ENCODE measurements at places on chromosomes 12 and 14.

DNA sequence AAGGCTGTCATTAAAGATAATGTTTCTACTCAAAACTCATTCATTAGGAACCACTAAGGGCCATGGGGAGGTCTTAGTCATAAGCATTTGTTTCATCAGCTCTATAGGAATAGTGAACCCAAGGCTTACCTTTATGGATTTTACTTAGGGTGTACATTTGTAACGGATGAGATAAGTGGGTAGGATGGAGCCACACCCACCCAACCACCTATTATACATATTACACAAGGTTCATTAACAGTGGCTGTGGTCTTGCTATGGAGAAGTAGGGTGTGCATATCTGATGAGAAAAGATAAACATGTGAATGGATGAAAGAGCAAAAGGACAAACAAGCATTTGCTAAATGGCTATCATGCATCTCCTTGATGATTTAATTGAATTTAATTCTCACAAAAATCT is 39.6 kb upstream of the ITPR2 start:
- DNase-seq, result no peak

GRCh38 chr12:108831309-108831991 is 25.9 kb downstream of the SSH1 start:
- DNase-seq, result no peak

- DNase-seq, result no peak
Observed at GRCh38 chr12:101604132-101604531, 9.4 kb downstream of the MYBPC1 start.

- DNase-seq, result no peak
Observed at GRCh38 chr14:105855246-105855892, 329.0 kb downstream of the TMEM121 start.

DNA sequence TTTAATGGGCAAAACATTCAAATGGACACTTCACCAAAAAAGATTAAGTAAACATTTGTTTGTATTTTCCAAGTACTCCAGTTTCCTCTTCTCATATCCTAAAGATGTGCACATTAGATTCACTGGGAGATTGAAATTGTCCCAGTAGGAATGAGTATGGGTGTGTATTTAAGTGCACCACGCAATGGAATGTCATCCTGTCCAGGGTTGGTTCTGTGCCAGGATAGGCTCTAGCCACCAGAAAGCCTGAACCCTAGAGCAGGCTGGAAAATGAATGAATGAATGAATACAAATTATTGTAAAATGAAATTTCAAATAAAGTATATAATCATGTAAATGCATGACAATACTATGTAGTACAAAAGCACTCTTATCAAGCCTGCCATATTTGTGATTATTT is 14.0 kb downstream of the CEP83 start:
- DNase-seq, result no peak

GRCh38 chr14:20493634-20494033 is 11.7 kb upstream of the RNASE10 start:
- no peak for DNase-seq

GRCh38 chr14:74616507-74616906 is 4.5 kb upstream of the LTBP2 start:
- no peak for DNase-seq

DNA sequence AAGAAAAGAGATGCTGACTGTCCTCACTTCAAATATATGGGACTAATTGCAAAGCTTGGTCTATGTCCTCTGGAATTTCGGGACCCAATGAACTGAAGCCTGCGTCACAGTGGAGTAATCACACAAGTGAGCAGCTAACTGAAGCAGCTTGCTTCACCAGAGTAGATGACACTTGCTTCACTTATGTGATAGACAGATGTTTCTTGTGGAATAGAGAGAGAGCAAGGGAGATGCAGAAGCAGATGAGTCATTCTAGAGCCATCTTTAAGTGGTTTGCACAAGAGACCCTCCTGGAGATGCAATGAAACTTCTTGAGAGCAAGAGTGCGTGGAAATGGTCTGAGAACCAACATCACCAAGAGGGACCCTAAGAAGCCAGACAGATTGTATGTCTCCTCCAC is 1537.1 kb upstream of the FLRT2 start:
- DNase-seq, result no peak

- DNase-seq, result peak; percentile 86
Observed at GRCh38 chr12:121799842-121800693, 3.7 kb upstream of the SETD1B start.

GRCh38 chr12:2533036-2533435 is 261.7 kb upstream of the FKBP4 start:
- no peak for DNase-seq

GRCh38 chr12:76311796-76312195 is 36.4 kb downstream of the BBS10 start:
- no peak for DNase-seq

GRCh38 chr14:80982711-80983110 is 27.3 kb downstream of the TSHR start:
- no peak for DNase-seq

- DNase-seq, result no peak
Observed at GRCh38 chr12:50174971-50175715, 8.0 kb upstream of the CERS5 start.

DNA sequence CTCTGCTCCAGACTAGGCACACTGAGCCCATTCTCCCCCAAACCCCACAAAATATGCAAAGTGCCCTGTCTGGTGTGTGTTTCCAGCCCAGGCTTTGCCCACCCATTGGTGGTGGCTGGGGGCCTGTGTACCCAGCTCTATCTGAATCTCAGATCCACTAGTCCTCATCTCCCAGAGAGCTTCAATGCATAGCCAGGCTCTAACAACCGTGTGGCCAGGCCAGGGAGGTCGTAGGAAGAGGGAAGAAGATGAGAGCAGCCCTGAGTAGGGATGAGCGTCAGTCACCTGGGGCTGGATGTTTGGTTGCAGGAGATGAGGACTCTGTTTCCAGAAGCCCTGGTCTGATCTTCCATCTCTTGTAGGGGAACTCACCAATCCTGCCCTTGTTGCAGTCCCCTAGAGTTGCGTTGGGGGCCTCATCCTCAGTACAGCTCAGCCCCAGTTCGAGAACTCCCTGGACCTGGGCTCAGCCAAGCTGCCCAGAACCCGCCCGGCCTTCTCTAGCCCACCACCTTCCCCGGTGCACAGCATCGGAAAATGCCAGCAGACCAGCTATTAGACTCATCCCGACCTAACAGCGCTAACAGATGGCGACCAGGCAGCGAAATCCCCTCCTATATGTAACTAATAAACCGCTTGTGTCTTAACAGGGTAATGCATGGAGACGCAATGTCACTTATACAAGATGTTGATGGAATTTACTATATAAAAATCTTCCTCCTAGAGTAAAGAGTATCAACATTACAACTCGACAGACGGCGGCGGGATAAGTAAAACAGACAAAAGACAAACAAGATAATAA is 3.2 kb upstream of the LHX5 start:
- no peak for DNase-seq

- DNase-seq, result no peak
Observed at GRCh38 chr14:47346849-47347248, 328.6 kb downstream of the MDGA2 start.

GRCh38 chr12:52584156-52584682 is 10.6 kb upstream of the KRT74 start:
- DNase-seq, result no peak

DNA sequence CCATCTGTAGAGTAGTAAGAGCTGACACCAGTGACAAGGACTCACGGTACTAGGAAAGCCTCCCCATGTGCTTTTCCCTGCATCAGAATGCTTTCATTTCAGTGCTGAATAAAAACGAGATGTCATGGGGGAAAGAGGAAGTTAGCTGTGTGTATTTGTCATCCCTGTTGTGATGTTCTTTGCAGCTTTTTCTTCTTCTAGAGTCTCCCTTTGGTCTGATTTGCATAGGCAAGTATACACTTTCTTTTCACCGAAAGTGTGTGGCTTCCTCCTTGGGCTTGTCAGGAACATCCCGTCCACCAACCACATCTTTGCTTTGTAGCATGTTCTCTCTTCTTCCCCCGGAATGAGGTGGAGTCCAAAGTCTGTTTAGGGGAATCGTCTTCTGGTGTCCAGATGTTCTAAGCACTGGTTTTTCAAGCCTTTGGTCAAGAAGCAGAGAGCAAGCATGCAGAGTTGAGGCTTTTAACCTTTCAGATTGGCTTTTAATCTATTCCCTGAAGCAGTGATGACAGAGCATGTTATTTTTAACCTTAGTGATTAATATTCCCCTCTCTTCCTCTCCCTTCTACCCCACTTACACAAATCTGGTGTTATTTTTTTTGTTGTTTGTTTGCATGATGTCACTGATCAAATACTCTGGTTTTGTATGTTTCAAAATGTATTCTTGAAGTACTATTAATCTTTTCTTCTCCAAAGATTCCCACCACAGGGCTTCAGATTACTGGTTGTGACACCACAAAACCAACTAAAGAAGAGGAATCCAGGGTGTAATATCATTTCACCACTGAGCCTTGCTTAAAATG is 163.4 kb downstream of the SAMD4A start:
- DNase-seq, result no peak

DNA sequence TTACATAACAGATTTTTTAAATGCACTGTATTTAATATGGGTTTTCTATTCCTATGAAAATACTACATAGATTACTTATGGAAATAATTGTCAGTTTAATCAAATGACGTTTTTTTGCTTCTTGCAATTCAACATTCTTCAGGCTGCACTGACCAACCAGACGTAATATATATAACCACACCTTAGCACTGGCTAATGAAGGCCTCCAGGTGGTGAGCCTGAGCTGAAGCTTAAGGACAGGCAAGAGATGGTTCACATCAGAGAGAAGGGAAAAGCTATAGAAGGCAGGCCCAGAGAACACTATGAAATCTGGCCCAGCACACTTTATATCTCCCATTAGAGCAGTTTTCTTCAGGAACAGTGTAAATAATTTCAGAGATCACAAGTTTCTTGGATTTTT is 2.8 kb upstream of the MDGA2 start:
- no peak for DNase-seq

- DNase-seq, result no peak
Observed at GRCh38 chr14:106787626-106788025, 1261.2 kb downstream of the TMEM121 start.
